Stimulated activated CD4-positive, alpha-beta T cell treated with anti-CD3 and anti-CD28 coated beads, Interleukin-2, amount 100 ng/mL, for 24 hours (primary cell): ENCODE measurements at places on chromosomes 2 and 18.

DNA sequence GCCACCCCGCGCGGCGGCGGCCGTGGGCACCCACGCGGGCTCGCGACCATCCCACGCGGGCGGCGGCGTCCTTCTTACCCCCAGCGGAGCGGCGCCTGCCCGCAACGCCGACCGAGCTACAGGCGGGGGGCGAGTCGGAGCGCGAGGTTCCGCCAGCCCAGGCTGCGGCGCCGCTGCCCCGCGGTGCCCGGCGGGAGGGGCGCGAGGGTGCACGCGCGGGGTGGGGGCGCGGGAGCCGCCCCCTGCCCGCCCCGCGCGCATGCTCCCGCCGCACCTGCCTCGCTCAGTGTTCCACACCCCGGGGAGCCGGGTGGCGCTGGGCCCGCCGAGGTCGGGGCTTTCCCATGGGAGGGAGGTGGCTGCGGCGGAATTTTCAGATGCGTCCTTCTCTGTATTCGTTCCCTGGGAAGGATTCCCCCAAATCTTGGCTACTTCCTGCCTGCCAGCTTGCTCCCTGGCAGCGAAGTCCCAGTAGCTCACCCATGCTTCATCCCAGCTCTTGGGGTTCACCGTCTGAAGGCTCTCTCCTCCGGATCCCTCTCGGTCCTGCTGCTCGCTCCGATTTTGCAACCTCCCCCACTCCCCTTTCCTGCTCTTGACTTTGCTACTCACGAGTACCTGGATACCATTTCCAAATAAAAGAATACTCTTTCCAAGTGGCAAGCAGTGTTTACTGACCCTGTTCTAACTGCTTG is at the start of gene L3MBTL4:
Gene L3MBTL4, minus strand, starts transcription at position 189 of the 695 bp plus-strand sequence. CDS start 103,286 bp downstream, outside the sequence.
- DNase-seq, result no peak

GRCh38 chr2:235501673-235502031 is 7.8 kb downstream of the AGAP1 start:
- DNase-seq, result no peak

GRCh38 chr2:161010503-161011015 is 149.7 kb upstream of the TANK start:
- DNase-seq, result no peak

- DNase-seq, result no peak
Measured at GRCh38 chr2:98749066-98749450, 18.1 kb upstream of the MGAT4A start.

DNA sequence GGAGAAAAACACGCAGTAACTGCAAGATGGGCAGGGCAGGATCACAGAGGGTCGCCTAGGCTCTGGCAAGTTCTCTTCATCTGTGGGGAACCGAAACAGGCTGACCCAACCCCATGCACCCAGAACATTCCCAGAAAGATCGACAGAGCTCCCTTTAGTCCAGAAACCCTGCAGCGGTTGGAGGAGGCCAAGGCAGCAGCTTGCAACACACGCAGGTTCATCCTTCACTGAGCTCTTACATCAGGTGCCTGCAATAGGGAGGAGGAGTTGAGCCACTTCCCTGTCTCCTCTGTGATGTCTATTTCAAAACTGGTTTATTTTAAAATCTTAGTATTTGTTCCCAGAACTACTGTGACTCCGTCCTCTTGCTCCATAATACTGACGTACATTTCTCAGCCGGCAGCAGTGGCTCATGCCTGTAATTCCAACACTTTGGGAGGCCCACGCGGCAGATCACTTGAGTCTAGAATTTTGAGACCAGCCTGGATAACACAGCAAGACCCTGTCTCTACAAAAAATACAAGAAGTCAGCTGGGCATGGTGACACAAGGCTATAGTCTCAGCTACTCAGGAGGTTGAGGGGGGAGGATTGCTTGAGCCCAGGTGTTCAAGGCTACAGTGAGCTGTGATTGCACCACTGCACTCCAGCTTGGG is 11.5 kb upstream of the SLC11A1 start:
- DNase-seq, result no peak

GRCh38 chr18:26085056-26085455 is 5.4 kb downstream of the SS18 start:
- DNase-seq, result no peak

DNA sequence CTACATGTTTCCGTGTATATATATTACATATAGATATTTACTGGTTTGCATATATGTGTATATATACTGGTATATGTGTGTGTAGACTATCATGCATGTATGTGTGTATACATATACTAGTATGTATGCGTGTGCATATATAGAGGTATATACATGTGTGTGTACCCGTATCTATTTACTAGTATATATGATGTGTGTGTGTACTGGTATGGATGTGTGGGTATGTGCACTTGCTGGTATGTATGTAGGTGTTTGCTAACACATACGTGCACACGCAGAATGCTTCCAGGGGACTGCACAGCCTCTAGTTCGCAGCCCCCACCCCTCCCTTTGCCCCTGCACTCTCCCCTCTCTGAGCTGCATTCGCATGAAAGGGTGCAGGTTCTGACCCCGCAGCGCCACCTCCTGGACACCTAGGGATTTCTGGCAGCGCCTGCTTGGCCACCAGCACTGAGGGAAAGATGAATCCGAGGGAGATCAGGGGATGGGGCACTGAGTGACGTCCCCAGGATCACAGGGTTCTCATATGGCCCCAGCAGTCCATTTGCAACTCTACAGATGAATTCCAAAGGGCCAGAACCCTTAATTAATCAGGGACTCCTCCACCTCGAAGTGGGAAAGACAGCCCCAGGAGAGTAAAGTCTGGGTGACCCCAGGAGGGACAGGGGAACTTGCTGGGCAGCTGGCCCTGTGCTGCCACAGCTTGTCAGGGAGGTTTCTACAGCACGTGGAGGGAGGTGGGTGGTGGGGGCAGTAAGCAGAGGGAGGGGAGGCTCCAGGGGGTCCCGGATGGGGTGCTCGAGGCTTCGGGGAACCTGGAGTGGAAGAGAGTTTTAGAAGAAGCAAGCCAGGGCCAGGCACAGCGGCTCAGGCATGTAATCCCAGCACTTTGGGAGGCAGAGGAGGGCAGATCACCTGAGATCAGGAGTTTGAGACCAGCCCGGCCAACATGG is 66.8 kb upstream of the ASAP2 start:
- peak; percentile 84 for DNase-seq

GRCh38 chr2:135212757-135213156 is 160.7 kb downstream of the RAB3GAP1 start:
- no peak for DNase-seq

DNA sequence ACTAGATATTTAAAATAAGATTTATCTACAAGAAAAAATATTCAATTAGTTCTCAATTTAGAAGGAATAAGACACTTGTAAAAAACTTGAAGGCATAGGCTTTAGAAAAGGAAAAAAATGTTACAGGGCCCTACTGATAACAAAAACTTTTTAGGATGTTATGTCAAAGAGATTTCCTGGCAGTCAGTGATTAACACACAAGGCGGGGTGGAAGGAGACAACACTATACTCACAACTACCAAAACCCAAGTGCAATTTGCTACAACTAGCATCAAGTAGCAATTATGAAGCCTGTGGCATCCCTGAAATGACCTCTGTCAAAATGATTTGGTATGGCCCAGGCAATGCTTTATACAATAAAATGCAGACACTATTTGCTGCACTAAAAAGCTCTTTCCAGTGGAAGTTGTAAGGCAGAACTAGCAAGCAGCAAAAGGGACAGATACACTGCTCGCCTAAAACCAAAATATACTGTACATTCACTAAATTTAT is 15.3 kb downstream of the STRN start:
- DNase-seq, result no peak

- no peak for DNase-seq
Measured at GRCh38 chr2:106147665-106148064, 46.4 kb downstream of the UXS1 start.

DNA sequence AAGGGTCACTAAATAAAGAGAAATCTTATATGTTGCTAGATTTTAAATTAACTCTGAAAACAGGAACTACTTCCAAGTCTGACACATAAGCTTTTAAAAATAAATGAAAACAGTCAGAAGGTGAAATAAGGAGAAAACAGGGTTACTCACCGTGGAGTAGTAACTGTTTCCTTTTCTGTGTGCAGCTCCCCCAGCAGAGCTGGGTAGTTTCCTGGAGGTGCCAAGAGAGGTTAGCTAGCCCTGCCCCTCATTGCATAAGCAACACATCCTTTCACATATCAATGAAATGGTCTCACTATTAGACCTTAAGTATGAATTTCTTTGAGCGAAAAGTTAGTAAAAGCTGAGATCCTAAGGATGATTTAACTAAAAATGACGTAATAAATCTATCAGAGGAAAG is 54.0 kb upstream of the GPR75 start:
- peak; percentile 11 for DNase-seq

- DNase-seq, result peak; percentile 42
Measured at GRCh38 chr18:3595369-3596273, 145.6 kb downstream of the TGIF1 start.

DNA sequence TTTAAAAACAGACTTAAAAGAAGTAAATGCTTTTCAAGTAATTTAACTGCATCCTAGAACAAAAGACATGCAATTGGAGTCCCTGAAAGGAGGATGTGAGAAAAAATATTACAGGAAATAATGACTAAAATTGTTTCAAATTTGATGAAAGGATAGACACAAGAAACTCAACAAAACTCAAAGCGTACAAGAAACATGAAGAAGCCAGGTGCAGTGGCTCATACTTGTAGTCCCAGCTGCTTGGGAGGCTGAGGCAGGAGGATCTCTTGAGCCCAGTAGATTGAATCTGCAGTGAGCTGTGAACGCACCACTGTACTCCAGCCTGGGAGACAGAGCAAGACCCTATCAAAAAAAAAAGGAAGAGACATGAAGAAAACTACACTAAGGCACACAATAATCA is 118.1 kb upstream of the SLC39A10 start:
- no peak for DNase-seq

DNA sequence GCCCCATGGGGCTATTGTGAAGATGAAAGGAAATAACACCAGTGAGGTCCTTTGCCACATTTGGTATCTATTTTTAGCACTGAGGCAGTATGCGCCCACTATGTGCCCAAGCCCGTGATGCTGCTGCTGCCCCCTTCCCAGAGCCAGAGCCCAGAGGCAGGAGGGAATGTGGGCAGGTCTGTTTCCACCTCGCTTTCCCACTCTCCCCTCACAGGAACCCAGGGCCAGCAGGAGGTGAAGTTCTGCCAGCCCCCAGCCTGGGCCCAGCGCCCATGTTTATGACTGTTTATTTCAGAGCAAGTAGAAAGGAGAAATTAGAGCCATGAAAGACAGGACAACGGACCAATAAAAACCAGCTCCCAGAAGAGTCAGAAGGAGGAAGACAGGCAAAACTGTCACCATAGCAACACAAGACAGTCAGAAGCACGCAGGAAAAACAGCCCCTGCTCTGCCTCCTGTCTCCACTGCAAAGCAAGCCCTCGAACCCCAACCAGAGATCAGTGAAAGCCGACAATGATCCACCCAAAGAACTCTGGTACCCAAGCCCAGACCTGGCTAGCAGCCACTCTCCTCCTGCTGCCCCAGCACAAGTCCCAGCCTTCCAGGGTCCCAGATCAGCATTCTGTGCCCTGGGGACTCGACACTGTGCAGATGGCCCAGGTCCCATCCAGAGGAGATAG is 1.4 kb downstream of the CYRIA start:
- no peak for DNase-seq

GRCh38 chr2:102180687-102180999 is 6.2 kb upstream of the IL1RL2 start:
- no peak for DNase-seq

- DNase-seq, result no peak
Measured at GRCh38 chr2:211439011-211439410, 882.6 kb downstream of the CPS1 start.

- no peak for DNase-seq
Measured at GRCh38 chr2:233835230-233836186, 18.8 kb downstream of the HJURP start.

GRCh38 chr2:232491139-232491780 is 3.6 kb upstream of the ECEL1 start:
- no peak for DNase-seq

GRCh38 chr2:44110444-44110843 is 58.2 kb upstream of the PPM1B start:
- DNase-seq, result no peak

DNA sequence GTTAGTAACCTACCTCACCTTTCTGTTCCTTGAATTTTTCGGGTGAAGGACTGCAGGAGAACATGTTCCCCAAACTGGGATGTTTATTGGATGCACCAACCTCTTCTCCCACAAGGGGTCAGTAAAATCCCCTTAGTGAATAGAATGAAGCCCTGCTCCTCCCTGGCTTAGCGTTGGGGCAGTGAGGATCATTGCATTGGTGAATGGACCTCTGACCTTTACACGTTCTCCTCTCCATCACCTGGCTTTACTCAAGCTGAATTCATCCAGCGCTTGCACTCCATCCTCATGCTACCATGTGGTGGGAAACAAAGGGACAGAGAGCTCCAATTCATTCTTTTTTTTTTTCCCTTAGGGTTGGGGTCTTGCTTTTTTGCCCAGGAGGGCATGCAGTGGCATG is 157.2 kb downstream of the MIB1 start:
- DNase-seq, result no peak

- DNase-seq, result no peak
Measured at GRCh38 chr2:44559108-44559507, 197.4 kb downstream of the CAMKMT start.

DNA sequence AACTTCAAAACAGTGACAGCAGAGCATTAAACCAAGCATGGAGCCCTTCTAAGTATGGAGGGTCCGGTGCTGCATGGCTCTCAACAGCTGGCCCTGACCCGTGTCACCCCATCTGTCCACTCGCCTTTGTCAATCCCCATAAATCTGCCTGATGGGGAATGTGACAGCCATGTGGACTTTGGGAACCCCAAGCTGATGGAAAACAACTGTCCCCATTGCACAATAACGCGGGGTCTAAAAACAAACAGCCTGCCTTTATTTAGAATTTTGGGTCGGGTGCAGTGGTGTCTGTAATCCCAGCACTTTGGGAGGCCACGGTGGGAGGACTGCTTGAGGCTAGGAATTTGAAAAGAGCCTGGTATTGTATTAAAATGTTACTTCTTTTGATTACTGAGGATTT is 17.1 kb upstream of the THADA start:
- no peak for DNase-seq

- DNase-seq, result no peak
Measured at GRCh38 chr2:66237803-66238379, 197.0 kb upstream of the MEIS1 start.

- DNase-seq, result no peak
Measured at GRCh38 chr2:182890773-182891378, 24.4 kb upstream of the FRZB start.

GRCh38 chr2:65361623-65362022 is 70.8 kb downstream of the SPRED2 start:
- no peak for DNase-seq

GRCh38 chr2:154637456-154637855 is 61.0 kb upstream of the KCNJ3 start:
- DNase-seq, result no peak

DNA sequence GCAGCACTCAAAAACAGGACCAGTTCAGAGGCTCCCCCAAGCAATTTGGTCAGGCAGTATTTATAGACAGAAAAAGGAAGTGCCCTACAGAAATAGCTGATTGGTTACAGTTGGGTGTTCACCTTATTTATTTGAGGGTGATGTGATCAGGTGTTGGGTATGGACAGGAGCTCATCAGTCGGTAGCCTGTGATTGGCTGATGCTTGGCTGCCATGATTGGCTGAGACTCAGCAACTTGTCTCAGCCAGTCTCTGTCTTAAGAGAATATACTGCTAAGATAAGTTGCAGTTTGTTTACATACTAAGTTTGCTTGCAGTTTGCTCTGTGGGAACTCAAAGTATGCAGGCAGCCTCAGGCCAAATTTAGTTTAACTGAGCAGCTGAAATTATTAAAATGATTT is 9.4 kb downstream of the ABCG8 start:
- DNase-seq, result no peak

GRCh38 chr18:9849407-9850283 is 36.1 kb upstream of the TXNDC2 start:
- no peak for DNase-seq

GRCh38 chr2:206084870-206085741 is 868 bp downstream of the INO80D start:
- peak; percentile 55 for DNase-seq
